Activated CD8-positive, alpha-beta T cell treated with anti-CD3 and anti-CD28 coated beads for 36 hours (primary cell): ENCODE measurements at places on chromosomes 11 and 22. TPM values are rescaled to one million over a fixed set of nuclear protein-coding genes. Genes with fewer than 3 reads are reported as not detected.

GRCh38 chr11:79702303-79702702, 261.5 kb upstream of the TENM4 start:
- no peak overlapping the region for H3K27ac ChIP-seq
- H3K4me1 ChIP-seq: no peaks in the 10 kb centered on the region
- no peak for DNase-seq
- no peaks in the 10 kb centered on the region for H3K27me3 ChIP-seq

DNA sequence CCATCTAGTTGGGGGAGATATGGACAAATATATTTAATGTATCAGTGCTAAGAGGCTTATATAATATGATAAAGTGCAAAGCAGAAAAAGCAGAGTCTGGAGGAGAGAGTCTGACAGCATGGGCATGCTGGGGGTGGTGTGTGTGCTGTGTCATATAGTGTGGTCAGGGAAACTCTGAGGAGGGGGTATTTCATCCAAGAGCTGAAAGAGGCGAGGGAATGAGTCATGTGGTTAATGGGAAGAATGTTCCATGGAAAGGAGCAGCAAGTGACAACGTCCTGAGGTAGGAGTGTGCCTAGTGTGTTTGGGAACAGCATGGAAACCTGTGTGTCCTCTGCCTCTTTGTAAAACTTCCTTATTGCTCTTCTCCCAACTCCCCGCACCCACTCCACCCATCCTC, 38.0 kb downstream of the EIF3F start:
- DNase-seq: no peak
- no peak overlapping the region for H3K27ac ChIP-seq

DNA sequence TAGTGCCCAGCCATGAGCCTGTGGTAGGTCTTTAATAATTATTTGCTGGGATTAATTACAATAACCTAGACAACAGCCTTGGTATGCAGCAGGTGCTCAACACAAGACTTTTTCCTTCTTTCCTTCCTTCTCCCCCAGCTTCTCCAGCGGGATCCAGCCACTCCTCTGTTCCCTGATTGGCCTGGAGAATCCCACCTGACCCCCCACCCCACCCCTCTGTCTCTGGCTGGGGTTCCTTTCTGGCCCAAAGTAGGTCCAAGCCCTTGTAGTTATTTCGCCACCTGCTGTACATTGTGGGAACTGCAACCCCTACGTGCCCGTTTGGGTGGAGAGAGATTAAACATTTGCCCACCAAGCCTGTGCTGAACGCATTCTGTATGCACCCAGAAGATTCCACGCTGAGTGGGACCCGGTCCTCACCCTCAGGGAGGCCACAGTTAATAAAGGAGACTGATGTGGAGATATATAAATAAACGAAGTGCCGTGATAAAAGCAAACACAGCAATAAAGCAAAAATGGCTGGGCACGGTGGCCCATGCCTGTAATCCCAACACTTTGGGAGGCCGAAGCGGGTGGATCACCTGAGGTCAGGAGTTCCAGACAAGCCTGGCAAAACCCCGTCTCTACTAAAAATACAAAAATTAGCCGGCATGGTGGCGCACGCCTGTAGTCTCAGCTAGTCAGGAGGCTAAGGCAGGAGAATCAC, 32.1 kb upstream of the DGKZ start:
- H3K27ac ChIP-seq: no peak overlapping the region
- H3K4me1 ChIP-seq: peaks cover 14% of the 10 kb centered on the region
- peak; percentile 90 for DNase-seq
- H3K4me3 ChIP-seq: no peak overlapping the region

DNA sequence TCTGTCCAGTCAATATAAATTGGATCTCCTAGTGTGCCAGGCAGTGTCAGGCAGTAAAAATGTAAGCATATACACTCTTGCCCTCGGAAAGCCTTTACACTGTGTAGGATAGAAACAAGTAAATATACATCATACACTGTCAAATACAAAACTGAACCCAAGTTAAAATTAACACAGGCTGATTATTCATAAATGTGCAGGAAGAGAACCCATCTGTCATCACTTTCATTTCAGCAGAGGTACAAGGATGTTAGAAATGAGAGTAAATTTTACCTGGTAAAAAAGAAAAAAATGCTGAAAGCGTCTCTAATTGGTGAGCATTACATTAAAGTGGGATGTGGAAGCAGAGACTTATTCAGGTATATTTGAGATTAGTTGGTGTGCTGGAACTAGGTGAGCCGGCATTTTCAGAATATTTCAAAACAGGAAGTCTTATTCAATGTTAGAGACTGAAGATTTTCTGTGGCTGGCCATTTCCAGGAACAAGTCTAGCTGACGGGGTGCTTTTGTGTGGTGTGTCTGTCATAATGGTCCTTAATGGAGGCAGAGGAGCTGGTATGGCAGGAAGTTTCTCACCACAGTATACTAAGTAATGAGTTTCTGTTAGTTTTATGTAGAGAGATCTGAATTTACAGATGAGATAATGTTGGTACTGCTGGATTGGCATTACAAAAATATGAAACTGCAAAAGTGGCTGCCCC, 192.6 kb downstream of the CASP12 start:
- peak; percentile 87 for DNase-seq
- peaks cover 54% of the 10 kb centered on the region for H3K4me1 ChIP-seq
- H3K27ac ChIP-seq: peak overlapping the region; percentile 96
- peak overlapping the region; percentile 72 for H3K4me3 ChIP-seq
- no peaks in the 10 kb centered on the region for H3K27me3 ChIP-seq

The SLC25A18 gene
- total RNA-seq: not detected

DNA sequence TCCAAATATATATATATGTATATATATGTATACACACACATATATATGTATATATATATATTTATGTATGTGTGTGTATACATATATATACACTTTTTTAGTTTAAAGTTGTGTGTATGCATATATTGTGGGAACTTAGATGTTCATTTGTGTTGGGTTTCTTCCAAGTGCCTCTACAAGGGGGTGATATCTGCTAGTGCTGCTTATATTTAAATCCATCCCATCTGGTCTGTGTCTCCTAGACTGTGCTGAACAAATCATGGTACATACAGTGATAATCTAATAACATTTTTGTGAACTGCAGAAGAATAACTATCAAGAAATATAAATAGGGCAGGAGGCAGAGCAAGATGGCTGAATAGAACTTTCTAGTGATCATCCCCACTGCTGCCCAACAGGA, 696.4 kb downstream of the LRRC4C start:
- no peaks in the 10 kb centered on the region for H3K4me1 ChIP-seq
- no peaks in the 10 kb centered on the region for H3K36me3 ChIP-seq
- no peak for DNase-seq
- H3K4me3 ChIP-seq: no peak overlapping the region
- no peaks in the 10 kb centered on the region for H3K27me3 ChIP-seq
- no peak overlapping the region for H3K27ac ChIP-seq

The TIMP3 gene
- total RNA-seq: 0.07 TPM

The BEST1 gene
- total RNA-seq: 0.83 TPM
